Stimulated activated CD8-positive, alpha-beta memory T cell treated with anti-CD3 and anti-CD28 coated beads, Interleukin-4, amount 100 ng/mL, for 1 hour (primary cell): ENCODE measurements at places on chromosomes 2 and 18.

GRCh38 chr2:47272905-47273758 lies 118.0 kb upstream of the STPG4 start:
- DNase-seq, result no peak

- no peak for DNase-seq
Measured at GRCh38 chr2:28678944-28679343, 72.7 kb upstream of the PPP1CB start.

DNA sequence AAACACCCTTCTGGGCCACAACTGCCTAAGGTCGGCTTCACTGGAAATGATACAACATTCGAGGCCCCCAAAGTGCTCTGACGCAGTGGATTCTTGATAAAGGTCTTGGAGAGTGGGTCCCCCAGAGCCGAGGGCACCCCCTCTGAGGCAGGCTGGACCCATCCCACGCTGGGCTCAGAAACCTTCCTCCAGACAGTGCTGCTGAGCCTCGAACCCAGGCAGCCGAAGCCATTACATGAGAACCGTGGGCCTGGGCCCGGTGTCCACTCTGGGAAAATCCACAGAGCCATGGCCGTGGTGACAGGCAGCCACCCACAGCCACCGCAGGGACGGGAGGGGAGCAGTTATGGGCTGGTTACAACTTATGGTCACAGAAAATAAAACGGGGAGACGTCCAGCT lies 81.4 kb upstream of the ID2 start:
- no peak for DNase-seq

DNA sequence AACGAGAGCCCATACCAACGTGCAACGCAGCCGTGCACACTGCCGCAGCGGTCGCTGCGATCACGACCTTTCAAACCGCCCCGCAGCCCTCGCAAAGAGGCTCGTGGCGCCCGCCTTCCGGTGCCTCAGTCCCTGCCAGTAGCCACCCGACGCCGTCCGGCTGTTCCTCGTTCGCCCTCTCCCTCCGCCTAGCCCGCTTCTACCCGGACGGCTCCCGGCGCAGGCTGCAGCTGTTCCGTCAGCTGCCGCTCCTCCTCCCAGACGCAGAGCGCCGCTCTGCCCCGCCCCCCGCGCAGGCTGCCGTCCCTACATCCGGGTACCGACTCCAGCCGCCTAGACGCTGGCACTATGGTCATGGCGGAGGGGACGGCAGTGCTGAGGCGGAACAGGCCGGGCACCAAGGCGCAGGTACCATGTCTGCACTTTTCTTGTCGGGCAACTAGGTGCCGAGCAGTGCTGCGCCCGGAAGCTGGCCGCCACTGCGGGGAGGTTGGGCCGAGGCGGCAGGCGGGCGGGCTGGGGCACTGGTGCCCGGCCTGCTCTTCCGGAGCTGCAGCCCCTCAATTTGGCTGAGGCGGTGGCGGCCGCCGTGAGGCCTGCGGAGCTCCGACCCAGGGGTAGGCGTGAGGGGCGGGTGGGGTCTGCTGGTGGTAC lies at the start of gene MOB4:
Gene MOB4, plus strand, starts transcription at position 328 of the 654 bp plus-strand sequence. Its CDS starts 21 bp downstream, at position 349.
- peak; percentile 85 for DNase-seq

GRCh38 chr2:122414902-122415301 lies 659.5 kb downstream of the TSN start:
- no peak for DNase-seq

GRCh38 chr2:7612969-7613368 lies 695.8 kb downstream of the RNF144A start:
- DNase-seq, result no peak
